Suppressor macrophage (primary cell): ENCODE measurements at places on chromosomes 4 and X.

- DNase-seq, result peak; percentile 86
These were observed 33.9 kb upstream of the STIM2 start for GRCh38 chr4:26826721-26827120.

DNA sequence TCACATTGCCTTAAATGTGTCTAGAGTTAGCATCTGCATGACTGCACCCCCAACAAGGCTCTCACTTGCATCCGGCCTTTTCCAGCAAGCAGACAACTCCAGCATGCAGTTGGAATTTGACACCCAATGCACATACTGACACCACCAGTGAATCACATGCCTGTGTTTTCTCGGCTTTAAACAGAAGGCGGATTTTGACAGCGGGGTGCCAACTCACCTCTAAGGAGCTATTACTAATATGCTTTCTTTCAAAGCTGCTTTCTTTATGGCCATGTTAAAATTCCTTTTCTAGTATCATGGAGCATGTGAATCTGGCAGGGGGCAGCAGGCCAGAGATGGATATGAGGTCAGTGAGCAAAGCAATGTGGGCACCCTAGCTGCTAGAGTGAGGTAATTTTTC, 78.0 kb upstream of the CLNK start:
- DNase-seq, result no peak

DNA sequence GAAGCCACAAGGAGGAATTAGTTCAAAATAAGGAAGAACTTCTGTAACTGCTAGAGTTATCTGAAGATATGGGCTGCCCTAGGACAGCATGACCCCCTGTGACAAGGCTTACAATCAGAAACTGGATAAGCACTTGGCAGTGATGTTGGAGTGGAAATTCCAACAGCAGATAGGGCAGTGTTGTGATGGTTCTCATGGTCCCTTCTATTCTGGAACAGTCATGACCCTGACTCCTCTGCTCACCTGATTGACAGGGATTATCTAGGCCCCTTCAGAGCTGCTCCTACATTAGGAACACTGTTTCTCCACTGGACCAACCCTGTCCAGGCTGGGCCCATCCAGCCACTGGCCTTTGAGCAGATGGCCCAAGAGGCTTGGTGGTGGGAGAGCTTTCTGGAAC, 17.9 kb downstream of the NALF2 start:
- no peak for DNase-seq

GRCh38 chrX:103404231-103405008, 28.1 kb downstream of the BEX3 start:
- DNase-seq, result peak; percentile 82

DNA sequence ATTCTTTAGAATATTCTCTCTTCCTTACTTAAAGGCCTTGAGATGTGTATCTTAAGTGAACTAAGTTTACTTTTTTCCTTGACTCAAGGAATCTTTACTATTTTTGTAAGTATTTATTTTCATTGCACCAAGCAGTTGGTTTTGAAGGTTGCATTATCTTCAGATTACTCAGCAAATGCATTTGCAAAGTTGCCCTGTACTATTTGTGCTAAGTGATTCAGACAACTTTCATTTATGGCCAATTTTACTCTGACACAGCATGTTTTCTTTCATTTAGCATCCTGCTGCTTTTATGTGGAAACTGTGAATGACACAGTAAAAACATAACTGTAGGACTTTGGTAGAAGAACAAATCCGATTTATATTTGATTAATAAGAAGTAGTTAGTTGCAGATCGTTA, 191.0 kb downstream of the CCSER1 start:
- peak; percentile 5 for DNase-seq

- DNase-seq, result peak; percentile 25
These were observed 143.5 kb upstream of the MAMLD1 start for GRCh38 chrX:150219374-150220185.
